Stimulated activated CD4-positive, alpha-beta T cell treated with anti-CD3 and anti-CD28 coated beads, TNF-alpha, amount 100 ng/mL, for 4 hours (primary cell): ENCODE measurements at places on chromosomes 7 and 10.
A peak's percentile ranks its signal among the peaks of the same experiment; 100 is the strongest.

GRCh38 chr7:150399421-150400007 lies 20.4 kb downstream of the ZNF775 start:
- DNase-seq = no peak

DNA sequence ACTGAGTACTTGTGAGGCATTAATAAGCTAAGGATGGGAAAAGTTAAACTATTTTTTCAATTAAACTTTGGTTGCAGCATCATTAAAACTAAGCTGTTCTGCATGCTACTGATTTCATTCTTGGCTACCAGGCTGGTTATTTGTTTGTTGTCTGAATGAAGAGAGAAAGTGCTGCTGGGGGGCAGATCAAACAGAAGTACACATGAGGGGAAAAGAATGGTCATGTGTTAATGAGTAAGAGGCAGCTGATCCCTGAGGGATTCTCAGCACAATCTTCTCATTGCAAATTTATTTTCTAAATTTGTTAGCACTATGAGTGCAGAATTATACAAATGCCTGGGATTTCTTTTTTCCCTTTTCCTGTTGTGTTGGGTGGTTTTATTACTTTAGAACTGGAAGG lies 213.2 kb upstream of the HPS1 start:
- no peak for DNase-seq

DNA sequence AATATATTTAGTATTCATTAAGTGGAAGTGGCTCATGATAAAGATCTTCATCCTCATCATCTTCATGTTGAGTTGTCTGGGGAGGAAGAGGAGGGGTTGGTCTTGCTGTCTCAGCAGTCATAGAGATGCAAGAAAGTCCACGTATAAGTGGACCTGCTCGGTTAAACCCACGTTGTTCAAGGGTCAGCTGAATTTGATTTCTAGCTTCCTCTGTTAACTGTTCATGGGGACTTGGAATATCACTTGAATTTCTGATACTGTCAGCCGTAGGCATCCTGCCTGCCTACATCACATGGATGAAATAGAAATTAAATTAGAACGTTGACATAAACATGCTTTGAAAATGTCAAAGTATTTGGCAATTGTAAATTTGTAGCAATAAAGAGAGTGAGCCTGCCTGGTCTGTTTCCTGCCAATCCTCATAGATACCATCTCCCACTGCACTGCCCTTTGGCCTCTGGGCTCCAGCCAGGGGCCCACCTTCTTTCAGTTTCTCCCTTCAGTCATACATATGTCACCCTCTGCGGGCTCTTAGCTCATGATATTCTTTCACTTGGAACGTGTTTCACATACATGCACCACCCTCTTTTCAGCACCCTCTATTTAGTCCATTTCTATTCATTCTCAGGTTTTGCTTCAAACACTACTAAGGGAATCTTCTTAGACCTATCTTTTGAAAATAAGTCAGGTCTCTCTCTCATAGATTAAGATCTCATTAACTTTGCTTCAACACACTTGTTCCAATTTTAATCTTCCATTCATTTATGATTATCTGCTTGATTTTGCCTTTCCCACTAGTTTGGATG lies 376.3 kb downstream of the IPMK start:
- no peak for DNase-seq

GRCh38 chr7:106606120-106606519 lies 54.8 kb downstream of the CCDC71L start:
- DNase-seq = no peak

- DNase-seq = no peak
Observed at GRCh38 chr7:113120647-113121046, 2.3 kb upstream of the SMIM30 start.

- no peak for DNase-seq
Observed at GRCh38 chr10:131274133-131274880, 37.2 kb downstream of the TCERG1L start.

DNA sequence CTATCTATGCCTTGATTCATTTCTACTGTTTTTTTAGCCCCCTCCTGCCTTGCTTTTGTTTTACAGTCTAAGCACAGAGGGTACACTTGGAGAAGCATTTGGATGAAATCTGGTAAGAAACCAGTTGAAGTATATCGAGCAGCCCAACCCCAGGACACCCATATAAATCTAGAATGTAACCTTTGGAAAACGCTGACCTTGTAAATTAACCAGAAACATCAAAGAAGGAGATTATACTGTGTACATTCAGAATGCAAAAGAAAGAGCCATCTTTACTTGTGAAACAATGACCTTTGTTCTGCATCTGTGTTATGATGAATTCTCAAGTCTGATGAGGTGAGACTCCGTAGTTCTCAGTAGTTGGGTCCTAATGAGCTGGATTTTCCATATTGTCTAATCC lies 49.3 kb upstream of the RAB18 start:
- DNase-seq = no peak

DNA sequence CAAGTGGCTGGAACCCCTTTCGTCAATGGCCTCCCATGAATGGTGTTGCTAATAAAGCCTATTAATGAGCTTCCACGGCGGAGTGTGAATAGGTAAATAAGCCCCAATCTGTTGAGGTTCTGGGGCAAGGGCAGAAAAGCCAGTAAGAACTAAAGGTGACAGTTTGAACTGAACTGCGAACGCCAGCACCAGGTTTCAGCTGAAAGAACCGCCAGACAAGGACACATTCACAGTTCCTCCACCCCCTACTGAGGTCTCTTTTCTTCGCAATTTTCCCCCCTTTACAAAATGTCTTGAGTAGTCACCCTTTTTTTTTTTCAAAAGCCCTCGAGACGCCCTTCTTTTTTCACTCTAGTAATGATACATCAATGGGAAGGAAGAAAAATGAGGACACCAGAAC lies 2.4 kb upstream of the FGFR2 start:
- DNase-seq = no peak

DNA sequence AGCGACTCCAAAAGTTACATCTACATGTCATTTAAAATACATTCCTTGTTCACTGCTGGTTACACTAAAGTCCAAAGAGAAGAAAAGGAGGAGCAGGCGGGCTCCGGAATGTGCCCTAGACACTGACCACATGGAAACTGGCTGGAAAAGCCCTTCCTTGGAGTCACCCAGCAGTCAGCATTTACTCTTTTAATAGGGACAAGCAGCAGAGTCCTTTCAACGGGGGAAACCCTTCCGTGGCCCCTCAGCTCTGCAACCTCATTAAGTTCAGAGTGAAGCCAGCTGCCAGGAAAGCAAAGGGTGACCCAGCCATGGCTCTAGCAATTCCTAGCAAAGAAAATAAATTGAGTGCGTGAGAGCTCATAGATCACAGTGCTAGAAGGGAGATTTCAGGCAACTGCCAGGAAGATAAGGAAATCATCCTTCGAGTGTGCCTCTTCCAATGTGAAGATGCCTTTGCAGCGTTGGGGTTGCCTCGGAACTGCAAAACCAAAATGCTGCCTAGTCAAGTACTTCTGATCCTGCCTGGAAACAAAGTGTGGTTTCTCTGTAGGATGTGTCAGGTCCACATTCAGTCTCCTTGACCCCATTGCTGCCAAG lies 101.6 kb downstream of the SORBS1 start:
- DNase-seq = no peak

- no peak for DNase-seq
Observed at GRCh38 chr7:137421366-137421765, 77.8 kb upstream of the PTN start.

DNA sequence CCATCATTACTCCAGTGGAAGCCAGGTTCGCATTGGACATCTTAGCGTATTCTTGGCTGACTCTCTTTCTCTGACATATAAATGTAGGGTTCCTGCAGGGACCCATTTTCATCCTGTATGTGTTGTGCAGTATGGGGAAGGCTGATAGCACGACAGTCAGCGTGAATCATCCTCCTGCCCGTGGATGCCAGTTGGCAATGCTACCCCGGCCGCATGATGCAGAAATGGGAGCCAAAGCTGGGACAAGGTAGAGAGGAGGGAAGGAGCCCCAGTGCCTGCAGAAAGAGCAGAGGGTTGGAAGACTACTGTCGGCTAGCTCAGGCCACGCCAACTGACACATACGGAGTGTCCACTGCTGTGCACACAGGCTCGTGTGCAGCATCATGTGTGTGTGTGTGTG lies 251.6 kb downstream of the SKAP2 start:
- no peak for DNase-seq

DNA sequence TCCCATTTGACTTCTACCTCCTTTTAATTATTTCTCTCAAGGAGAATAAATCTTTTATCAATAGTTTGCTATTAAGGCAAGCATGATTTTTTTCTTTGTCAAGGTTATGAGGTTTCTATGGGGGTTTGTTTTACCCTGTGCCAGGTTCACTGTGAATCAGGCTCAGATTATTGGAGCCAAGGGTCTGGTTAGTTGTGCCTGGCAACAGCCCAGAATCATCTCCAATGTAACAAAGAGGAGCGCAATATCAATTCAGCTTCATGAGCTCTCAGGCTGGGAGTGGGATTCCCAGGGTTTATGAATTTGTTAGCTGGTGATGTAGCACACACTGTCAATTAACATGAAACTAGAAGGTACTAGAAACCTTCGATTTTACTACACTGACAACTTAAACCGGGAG lies 73.2 kb downstream of the AASS start:
- no peak for DNase-seq

- DNase-seq = no peak
Observed at GRCh38 chr7:57529931-57530330, 80.0 kb downstream of the ZNF716 start.

DNA sequence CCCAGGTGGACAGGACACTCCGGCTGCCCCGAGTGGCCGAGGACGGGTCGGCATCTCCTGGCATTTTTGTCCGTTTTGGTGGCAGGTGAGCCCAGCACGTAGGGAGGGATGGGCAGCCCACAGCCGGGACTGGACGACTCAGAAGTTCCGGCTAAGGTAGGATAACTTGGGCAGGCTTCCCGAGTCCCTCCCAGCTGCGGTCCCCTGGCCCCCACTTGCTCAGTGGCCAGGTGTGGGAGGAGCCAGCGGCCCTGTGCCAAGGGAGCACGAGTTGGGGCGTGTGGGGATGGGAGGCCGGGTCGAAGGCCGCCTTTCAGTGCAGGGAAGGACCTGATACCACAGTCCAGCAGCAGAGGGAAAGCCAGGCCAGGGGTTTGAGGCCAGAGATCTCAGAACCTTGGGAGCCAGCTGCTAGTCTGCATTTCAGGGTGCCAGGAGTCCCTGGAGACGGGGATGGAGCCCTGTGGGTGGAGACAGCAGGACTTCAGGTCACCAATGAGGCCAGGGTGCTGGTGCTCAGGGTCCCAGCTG lies 58.5 kb downstream of the PWWP2B start:
- DNase-seq = no peak

DNA sequence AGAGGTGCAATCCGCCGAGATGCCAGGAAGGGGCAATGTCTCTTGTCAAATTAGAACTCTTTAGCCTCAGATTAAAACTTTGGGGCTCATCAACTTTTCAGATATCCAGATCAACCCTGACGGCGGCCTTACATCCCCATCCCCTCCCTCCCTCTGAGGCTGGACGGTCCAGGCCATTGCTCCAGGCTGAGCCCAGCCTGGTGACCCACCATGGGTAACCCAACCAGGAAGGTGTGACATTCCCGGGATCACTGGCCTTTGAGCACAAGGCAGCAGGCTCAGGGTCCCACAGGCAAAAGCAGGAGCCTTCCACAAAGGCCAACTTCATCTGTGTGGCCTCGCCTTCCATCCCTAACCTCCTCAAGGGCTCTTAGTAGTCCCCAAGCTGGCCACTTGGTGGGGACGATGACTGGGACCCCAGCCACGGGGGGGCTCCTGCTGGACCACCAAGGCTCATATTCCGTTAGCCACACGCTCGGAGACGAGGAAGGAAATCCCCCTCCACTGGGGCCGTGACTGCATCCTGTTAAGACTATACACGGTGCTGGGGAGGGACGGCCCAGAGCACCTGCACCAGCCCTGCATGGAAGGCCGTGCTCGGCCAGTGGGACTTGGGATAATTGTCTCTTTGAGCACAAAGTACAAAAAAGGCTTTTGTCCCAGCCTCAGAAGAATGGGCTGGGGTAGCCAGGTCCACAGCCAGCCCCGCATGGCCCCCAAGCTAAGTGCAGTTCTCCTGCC lies 62.8 kb downstream of the ZRANB1 start:
- DNase-seq = no peak

GRCh38 chr7:136015638-136016037 lies 38.5 kb upstream of the MTPN start:
- no peak for DNase-seq

DNA sequence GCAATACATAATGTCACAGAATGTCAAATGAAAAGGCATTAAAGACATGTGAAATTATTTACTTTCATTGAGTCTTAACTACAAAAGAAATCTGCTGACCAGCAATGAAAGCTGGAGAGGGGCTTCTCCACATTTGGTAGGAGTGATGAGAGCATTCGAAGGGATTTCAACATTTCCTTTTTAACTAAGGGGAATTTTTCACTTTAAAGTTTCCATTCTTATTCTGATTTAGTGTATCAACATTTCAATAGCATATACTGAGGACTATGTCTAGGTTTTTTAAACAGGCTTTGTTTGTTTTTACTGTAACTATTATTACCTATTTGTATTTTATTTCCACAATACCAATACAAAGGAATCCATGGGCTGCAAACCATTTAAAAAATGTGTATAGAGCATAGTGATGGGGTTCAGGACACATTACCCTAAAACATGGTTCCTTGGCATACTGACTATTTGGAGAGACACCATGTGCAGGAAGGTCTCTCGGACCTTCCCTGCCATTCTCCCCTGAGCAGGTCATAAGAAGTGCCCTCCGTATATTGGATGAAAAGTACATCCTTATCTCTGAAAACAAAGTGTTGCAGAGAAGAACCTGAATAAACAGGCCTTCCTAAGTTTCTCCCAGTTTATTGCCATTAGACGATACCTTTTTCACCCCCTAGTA lies 278.7 kb downstream of the DOCK4 start:
- no peak for DNase-seq

DNA sequence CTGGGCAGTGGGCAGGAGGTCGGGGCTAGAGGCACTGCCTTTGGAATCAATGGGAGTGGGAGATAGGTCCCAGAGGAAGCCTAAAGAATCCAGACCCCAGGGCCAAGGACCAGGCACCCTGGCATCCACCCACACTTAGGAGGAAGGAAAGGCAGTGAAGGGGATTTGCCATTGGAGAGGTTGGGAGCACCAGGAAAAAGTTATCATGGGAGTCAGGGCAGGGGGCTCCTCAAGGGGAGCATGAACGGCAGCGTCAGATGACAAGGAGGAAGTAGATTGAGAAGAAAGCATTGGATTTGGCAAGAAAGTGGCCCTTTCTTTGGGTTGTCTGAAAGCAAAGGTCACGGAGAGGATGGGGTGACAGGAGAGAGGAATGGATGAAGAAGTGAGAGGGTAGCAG lies 142.8 kb downstream of the ADAM12 start:
- no peak for DNase-seq

GRCh38 chr7:55409482-55410225 lies 44.5 kb downstream of the LANCL2 start:
- DNase-seq = no peak

GRCh38 chr7:78585980-78586379 lies 787.4 kb downstream of the PHTF2 start:
- no peak for DNase-seq

GRCh38 chr7:960269-960871 lies 5.9 kb upstream of the ADAP1 start:
- DNase-seq = no peak

- DNase-seq = no peak
Observed at GRCh38 chr7:151805191-151805590, 71.7 kb downstream of the PRKAG2 start.

- DNase-seq = no peak
Observed at GRCh38 chr7:70005891-70006260, 407.6 kb downstream of the AUTS2 start.

- no peak for DNase-seq
Observed at GRCh38 chr10:103715430-103715829, 139.9 kb downstream of the SH3PXD2A start.

GRCh38 chr10:76124280-76124679 lies 692.9 kb downstream of the LRMDA start:
- no peak for DNase-seq

- DNase-seq = peak; percentile 36
Observed at GRCh38 chr7:1531263-1531978, 919 bp downstream of the MAFK start.
